Kidney (tissue), 22 donors: ENCODE measurements at places on chromosomes 16 and 17. TPM values are rescaled to one million over a fixed set of nuclear protein-coding genes. Genes with fewer than 3 reads are reported as not detected.

Gene NUDT16L1
- 69.4 TPM for polyA plus RNA-seq

Gene LGALS9
- 16.4 TPM for polyA plus RNA-seq

Gene CES3
- polyA plus RNA-seq: 7.8 TPM

Gene CCL7
- not detected for polyA plus RNA-seq

DNA sequence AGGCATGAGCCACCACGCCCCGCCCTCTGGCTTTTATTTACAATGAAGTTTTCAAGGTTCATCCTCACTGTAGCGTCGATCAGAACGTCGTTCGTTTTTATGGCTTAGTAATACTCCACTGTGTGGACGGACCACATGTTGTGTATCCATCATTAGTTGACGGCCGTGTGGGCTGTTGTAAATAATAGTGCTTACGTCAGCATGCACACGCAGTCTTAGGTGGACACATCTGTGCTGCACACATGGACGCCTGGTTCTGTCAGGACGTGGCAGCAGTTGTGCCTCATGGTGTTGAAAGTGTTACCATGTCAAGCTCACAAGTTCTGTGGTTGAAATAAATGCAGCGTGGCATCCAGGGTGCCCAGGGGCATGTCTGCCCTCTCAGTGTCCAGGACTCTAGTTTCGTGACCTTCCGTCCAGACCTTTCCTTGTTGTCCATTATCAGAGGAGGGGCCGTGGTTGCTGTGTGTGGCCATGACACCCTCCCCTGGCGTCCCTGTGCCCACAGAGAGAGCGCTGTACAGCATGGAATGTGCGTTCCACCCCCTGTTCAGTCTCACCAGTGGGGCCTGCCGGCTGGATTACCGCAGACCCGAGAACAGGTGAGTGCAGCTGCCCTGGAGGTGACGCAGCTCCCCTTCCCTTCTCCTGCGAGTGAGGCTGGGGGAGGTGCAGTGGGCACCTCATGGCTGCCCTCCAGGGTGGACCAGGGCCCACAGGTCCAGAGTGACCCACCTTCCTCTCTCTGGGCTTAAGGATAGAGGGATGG lies 22.3 kb downstream of the TCF25 start:
- no peak for DNase-seq

Gene SDK2
- polyA plus RNA-seq: 0.37 TPM

DNA sequence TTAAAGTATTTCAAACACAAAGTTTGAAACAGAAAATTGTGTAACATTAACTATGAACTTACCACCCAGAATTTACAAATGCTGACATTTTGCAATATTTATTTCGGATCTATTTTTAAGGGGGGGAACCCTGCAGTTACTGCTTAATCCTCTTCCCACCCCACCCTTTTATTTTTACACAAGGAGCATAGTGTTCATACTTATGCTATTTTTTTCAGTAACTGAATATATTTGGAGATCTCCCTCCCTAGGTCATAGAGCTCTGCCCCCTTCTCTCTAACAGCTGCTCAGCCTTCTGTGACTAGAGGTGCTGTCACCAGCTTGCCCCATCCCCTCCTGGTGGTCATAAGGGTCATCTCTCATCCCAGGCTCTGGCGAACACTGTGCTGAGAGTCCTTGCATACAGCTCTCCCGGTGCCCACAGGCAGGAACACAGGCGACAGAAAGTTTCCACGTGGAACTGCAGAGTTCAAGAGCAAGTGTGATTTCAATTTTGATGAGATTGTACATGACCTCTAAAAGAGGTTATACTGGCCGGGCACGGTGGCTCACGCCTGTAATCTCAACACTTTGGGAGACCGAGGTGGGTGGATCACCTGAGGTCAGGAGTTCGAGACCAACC lies 44.2 kb downstream of the SNX20 start:
- DNase-seq: no peak
